ENCODE measurements at places on chromosomes 1 and 21.

GRCh38 chr1:206514813-206515387 lies 7.6 kb downstream of the RASSF5 start:
- DNase-seq, result no peak

- DNase-seq, result peak; percentile 4
Observed at GRCh38 chr1:180407051-180407450, 95.3 kb downstream of the ACBD6 start.

DNA sequence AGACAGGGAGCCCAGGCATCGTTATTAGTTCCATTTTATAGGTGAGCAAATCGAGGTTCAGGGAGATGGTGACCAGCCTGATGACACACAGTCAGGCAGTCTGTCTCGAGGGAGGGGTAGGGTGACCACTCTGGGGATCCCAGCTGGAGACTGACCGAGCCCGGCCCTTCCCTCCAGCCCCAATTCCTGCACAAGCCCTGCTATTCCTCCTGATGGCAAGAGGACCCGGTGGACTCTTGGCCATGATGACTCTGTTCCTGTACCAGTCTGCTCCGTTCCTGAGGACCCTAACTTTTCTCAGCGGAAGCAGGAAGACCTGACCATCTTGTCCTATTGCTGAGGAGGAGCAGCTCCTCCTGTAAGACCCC lies 391 bp downstream of the AGT start:
- DNase-seq, result no peak

GRCh38 chr1:2320760-2321667 lies 70.3 kb downstream of the MORN1 start:
- DNase-seq, result no peak

DNA sequence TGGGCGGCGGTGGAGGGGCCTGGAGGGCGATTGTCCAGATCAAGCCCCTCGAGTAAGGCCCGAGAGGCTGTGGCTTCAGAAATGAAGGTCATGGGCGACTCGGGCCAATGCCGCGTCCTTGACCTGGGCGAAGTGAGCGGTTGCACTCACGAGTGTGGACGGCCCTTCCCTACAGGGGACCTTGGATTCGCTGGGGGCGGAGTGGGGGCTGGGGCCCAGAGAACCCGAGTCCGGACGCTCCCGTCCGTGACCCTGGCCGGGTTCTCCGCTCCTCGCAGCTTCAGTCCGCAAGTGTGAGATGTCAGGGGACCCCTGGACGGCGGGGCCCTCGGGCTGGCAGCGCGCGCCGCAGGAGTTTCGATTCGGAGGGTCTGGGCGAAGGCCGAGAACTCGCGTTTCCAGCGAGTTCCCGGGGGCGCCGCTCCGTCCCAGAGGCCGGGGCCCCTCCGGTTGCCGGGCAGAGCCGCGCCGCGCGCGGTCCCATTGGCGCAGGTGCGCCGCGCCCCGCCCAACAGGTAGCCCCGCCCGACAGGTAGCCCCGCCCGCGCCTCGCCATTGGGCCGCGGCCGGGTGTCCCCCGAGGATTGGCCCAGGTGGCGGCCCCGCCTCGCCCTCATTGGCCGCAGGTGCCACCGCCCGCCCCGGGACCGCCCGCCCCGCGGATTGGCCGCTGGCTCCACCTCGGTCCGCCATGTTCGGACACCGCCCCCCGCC lies at the start of gene PRKCZ:
Gene PRKCZ, plus strand, starts transcription at position 694 of the 714 bp plus-strand sequence. CDS start 220 bp downstream, outside the sequence.
- DNase-seq, result peak; percentile 87

GRCh38 chr1:154190550-154190949 lies 1.4 kb downstream of the TPM3 start:
- peak; percentile 40 for DNase-seq

DNA sequence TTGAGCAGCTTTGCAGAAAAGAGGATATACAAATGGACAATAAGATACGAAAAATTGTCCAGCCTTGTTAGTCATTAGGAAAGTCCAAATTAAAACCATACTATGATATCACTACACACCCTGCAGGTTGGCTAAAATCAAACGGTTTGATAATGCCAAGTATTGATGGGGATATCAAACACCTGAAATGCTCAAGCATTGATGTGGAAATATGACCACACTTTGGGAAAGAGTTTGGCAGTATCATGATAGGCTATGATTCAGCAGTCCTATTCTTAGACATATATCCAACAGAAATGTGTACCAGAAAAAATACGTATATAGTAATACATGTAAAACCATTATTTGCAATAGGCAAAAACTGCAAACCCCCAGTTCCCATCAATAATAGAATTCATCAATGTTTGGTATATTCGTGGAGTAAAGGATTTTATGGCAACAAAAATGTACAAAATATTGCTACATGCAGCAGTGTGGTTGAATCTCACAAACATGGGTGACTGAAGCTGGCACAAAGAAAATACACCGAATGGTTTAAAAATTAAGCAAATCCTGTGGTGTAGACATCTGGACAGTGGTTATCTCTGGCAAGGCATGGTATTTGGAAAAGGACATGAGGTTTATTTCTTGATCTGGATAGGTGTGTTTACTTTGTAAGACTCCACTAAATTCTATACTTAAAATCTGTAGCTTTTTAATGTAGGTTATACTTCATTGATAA lies 243.2 kb downstream of the FGGY start:
- DNase-seq, result no peak

GRCh38 chr1:222583079-222583478 lies 6.7 kb downstream of the TAF1A start:
- no peak for DNase-seq

GRCh38 chr1:29190718-29191117 lies 9.0 kb upstream of the SRSF4 start:
- DNase-seq, result no peak

GRCh38 chr1:215842905-215843304 lies 275.8 kb downstream of the KCTD3 start:
- no peak for DNase-seq

DNA sequence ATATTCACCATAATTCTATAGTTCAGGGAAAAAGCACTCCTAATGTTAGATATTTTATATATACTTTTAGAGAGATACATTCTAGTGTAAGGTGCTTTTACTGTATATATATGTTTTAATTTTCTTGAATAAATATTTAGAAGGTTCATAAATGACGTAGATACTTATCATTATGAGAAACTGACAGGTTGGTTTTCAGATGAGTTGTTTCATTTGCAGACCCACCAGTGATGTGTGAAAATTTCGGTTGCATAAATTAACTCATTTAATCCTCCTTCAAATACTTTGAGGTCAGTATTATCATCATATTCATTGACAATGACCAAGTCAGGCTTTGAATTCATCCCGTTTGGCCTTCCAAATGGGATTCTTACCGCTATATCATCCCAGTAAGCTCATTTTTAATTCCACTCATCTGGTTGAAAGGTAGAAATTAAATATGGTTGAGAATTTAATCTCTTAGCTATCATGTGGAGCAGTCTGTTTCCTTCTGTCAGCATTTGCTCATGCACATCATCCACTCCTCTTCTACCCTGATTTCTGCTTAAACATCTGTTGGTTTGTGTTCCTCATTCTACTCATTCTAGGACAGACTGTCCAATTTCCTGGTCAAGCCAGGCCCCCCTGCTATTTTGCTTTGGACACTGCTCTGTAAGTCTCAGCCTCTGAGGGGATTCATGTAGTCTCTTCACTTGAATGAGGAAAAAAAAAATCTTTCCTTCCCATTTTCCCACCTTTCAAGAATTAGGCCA lies 1156.6 kb downstream of the PLA2G4A start:
- DNase-seq, result no peak

DNA sequence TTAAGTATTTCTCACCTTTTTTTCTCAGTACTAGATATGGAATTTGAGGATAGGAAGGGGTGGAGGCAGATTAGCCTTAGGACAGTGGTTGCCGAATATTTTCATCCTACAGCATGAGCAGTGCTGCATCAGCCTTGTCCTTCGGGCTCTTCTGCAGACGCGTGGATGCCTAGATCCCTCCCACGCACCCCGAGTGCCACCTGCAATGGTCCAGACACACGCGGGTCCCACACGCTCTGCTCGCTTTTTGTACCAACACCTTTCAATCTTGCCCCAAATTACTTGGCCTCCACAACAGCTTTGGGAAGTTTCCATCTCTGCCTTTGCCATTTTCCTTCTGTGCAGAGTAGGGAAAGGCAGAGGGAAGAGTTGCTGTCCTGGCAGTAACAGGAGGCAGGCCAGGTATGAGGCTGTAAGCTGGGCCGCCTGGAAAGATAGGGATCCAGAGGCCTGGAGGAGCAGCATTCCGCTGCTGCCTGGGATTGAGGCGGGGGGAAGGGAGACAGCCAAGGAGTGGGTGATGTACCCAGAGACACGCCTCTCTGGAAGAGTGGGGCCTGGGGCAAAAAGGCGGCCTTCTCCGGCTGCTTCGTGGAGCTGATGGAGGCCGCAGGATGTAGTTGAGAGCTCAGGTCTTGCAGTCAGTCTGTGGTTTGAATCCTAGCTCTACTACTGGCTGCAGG lies 467.7 kb downstream of the KIF26B start:
- DNase-seq, result no peak

DNA sequence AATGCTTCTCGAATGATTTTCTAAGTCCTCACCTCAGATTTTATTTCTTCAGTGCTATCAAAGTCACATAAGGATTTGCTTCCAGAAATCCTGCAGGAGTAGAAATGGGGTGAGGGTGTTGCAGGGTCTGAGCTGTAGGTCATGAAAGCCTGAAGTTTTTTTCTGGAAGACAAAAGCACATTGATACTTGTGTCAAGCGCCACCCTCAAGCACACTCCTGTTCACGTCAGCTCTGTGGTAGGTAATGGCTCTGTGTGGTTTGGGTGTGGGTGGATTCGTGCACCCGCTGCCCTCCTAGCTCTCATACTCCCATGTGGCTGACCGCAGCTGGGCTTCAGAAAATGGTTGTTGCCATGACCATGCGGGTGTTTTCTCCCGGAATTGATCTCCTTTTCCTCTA lies 39.9 kb downstream of the AKNAD1 start:
- DNase-seq, result no peak

DNA sequence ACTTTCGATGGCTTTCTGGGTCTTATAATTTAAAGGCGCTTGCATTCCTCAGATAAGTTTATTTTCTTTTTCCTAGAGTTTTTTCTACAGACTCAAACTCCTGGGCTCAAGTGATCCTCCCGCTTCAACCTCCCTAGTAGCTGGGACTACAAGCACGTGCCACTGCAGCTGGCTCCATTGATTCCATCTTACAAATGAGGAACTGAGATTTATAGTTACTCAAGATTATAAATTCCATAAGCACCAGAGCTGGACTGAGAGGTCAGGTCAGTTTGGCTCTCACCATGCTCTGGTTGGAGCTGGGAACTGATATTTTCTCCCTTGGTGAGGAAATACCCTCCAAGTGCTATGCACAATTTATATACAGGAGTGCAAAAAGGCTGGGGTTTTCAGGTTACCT lies 13.4 kb upstream of the PRPF38B start:
- no peak for DNase-seq
